ENCODE measurements at places on chromosomes 11 and 22. TPM values are rescaled to one million over a fixed set of nuclear protein-coding genes. Genes with fewer than 3 reads are reported as not detected.

DNA sequence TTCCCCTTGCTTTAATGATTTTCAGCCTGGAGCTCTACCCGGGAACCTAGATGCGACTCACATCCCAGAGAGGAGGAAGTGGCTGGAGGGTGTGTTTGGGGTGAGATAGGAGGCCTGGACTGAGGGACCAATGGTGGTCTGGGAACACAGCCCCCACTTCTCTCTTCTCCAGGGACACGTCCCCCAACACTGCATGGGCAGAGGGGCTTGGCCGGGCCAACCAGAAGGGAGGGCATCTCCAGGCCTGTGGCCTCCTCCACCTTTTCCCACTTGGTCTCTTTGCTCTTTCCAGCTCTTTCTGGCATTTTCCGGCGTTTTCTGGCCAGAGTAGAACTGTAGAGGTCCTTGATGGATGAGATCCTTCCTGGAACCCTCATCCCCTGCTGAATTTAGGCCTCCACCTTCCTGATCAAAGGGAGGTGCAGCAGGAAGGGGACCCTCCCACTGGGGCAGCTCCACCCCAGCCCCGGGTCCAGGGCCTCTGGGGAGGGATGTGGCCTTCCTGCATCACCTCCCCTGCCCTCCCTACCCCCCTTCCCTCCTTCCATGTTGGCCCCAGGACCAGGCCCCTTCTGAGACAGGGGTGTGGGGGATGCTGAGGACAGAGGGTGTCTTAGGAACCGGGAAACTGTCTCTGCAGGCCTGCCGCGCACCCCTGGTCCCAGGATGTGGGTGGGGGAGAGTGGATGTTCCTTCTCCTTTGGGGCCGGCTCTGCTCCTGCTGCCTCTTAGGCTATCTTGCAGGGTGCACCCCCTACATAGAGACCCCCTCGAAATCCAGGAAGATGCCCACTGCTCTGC, 24.4 kb downstream of the MRGPRG start:
- no peak for DNase-seq
- no peaks in the 10 kb centered on the region for H3K36me3 ChIP-seq
- H3K27ac ChIP-seq = no peak overlapping the region
- no peak overlapping the region for H3K4me3 ChIP-seq
- no peaks in the 10 kb centered on the region for H3K27me3 ChIP-seq

- no peak for DNase-seq
- no peak overlapping the region for H3K4me3 ChIP-seq
- no peaks in the 10 kb centered on the region for H3K36me3 ChIP-seq
- H3K27ac ChIP-seq = no peak overlapping the region
Observed at GRCh38 chr22:46878191-46878948, 115.9 kb downstream of the TBC1D22A start.

DNA sequence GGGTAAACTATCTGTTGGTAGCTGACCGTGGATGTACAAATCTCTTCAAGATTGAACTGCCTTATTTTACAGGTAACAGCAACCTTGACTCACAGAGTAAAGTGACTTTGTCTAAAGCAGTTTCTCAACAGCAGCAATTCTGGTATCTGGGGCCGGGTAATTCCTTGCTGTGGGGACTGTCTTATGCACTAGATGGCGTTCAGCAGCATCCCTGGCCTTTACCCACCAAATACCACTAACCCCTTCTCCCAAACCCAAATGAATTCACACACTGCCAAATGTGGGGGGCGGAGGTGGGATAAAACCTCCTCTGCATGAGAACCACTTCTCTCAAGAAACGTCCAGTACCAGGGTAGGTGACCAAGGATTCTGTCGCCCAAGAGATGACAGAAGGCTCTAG, 1.7 kb upstream of the INCENP start:
- no peak overlapping the region for H3K4me3 ChIP-seq
- no peak overlapping the region for H3K27ac ChIP-seq
- peaks cover 9% of the 10 kb centered on the region for H3K36me3 ChIP-seq
- no peaks in the 10 kb centered on the region for H3K27me3 ChIP-seq
- H3K4me1 ChIP-seq = peaks cover 18% of the 10 kb centered on the region

- no peak for DNase-seq
- H3K27me3 ChIP-seq = no peaks in the 10 kb centered on the region
- no peak overlapping the region for H3K27ac ChIP-seq
- H3K36me3 ChIP-seq = no peaks in the 10 kb centered on the region
- H3K4me3 ChIP-seq = no peak overlapping the region
Observed at GRCh38 chr11:96017856-96018255, 93.9 kb upstream of the MTMR2 start.

DNA sequence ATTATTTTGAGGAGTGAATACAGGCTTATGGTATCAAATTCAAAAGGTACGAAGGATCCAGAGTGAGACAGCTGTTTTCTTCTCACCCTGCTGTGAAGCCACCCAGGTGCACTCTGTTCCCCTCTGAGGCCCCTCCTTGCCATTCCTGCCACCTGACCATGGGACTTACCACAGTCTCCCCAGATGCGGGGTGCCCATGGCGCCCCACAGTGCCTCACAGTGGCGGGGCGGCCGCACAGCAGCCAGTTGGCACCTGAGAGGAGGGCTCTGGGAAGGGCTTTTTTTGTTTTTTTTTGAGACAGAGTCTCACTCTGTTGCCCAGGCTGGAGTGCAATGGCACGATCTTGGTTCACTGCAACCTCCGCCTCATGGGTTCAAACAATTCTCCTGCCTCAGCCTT, 151.7 kb downstream of the CEP164 start:
- DNase-seq = no peak
- no peaks in the 10 kb centered on the region for H3K4me1 ChIP-seq
- H3K27ac ChIP-seq = no peak overlapping the region
- H3K27me3 ChIP-seq = no peaks in the 10 kb centered on the region
- H3K4me3 ChIP-seq = no peak overlapping the region

- peaks cover 21% of the 10 kb centered on the region for H3K27me3 ChIP-seq
- H3K4me1 ChIP-seq = no peaks in the 10 kb centered on the region
- no peaks in the 10 kb centered on the region for H3K36me3 ChIP-seq
- no peak for DNase-seq
- H3K4me3 ChIP-seq = no peak overlapping the region
- no peak overlapping the region for H3K27ac ChIP-seq
Observed at GRCh38 chr11:93567401-93567895, 24.3 kb upstream of the SMCO4 start.

DNA sequence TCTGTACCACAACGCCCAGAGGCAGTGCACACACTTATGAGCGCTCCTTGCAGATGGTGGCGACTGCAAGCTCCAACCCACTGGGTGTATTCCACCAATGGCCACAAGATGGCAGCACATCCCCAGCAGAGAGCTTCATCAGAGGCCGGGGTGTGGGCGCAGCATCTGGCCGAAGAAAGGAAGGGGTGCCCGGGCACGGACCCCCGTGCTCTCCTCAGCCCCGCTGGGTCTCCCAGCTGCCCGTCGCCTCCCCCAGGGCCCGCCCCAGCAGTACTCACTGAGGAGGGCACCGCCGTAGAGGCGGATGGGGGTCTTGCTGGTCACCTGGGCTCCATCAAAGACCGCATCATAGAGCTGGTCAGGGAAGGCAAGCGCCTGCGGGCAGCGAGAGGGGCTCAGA, 14.2 kb downstream of the TP53I11 start:
- no peaks in the 10 kb centered on the region for H3K27me3 ChIP-seq
- peaks cover 24% of the 10 kb centered on the region for H3K4me1 ChIP-seq
- no peak overlapping the region for H3K27ac ChIP-seq
- peak; percentile 57 for DNase-seq
- H3K4me3 ChIP-seq = no peak overlapping the region

- H3K4me1 ChIP-seq = peaks cover 93% of the 10 kb centered on the region
- H3K27me3 ChIP-seq = no peaks in the 10 kb centered on the region
- peak overlapping the region; percentile 66 for H3K27ac ChIP-seq
- H3K4me3 ChIP-seq = no peak overlapping the region
- no peak for DNase-seq
Observed at GRCh38 chr11:86812981-86813380, 12.6 kb downstream of the PRSS23 start.

GRCh38 chr11:126313826-126314225, 10.0 kb downstream of the DCPS start:
- no peaks in the 10 kb centered on the region for H3K36me3 ChIP-seq
- H3K27ac ChIP-seq = no peak overlapping the region
- no peaks in the 10 kb centered on the region for H3K27me3 ChIP-seq
- no peak overlapping the region for H3K4me3 ChIP-seq
- no peak for DNase-seq

DNA sequence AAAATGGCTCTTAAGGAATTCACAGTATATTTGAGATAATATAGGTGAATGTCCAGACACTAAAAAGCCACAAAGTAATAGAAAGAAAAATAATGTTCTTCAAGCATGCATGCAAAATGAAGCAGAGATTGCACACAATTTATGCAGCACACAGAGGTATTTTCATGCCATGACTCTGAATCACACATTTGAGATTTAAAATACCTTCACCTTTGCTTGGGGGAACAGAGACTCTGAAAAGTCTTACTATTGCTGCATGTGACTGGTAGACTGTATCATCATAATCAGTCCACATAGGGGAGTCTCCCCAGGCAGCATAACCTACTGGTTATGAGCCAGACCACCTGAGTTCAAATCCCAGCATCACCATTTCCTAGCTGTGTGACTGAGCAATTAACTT, 96.2 kb downstream of the RCN1 start:
- DNase-seq = no peak
- H3K27ac ChIP-seq = no peak overlapping the region
- no peaks in the 10 kb centered on the region for H3K36me3 ChIP-seq
- peaks cover 22% of the 10 kb centered on the region for H3K27me3 ChIP-seq

DNA sequence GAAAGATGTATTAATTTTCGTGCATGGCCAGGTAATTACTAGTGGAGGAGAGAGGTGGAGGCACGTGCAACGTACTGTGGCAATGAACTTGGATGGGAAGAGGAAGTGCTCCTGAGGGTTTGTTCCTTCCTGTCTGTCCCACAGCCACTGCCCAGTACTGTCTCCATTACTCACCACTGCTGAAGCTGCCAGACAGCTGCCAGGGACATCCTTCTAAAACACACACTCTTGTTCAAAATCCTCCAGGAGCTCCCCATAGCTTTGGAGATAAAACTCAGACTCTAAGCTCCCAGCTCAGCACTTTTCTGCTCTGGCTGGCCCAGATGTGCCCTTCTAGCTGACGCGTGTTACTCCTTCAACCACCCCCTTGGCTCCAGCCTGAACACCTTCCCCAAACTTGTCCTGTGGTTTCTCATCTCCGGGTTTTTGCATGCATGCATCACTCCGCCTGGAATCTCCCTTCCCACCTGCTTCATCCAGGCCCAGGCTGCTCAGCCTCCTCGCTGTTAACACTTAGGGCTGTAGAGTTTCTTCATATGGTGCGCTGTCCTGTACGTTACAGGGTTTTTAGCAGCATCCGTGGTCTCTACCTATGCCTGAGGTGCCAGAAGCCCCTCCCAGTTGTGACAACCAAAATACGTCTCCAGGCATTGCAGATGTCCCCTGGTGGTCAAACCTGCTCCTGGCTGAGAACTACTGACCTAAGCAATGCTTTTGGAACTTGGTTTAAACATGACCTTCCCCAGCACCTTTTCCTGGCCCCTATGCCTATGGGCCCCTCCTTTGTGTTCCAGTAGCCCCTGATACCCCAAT, 69.5 kb downstream of the C11orf91 start:
- no peak for DNase-seq
- no peak overlapping the region for H3K4me3 ChIP-seq
- H3K4me1 ChIP-seq = 0 out of 2 replicates have a peak, but pooled peaks cover 3% of the 10 kb centered on the region
- H3K27me3 ChIP-seq = no peaks in the 10 kb centered on the region

- no peak for DNase-seq
- H3K36me3 ChIP-seq = no peaks in the 10 kb centered on the region
- no peaks in the 10 kb centered on the region for H3K4me1 ChIP-seq
- peak within 1 kb of the TSS; percentile 23 for H3K4me3 ChIP-seq
- H3K27me3 ChIP-seq = peaks cover 2% of the 10 kb centered on the region
Observed at GRCh38 chr11:114295676-114296604, at the start of gene NNMT. NNMT (plus strand) TSS chr11:114296399; CDS start chr11:114296557, 158 bp downstream.

- H3K27me3 ChIP-seq = no peaks in the 10 kb centered on the region
- peaks cover 2% of the 10 kb centered on the region for H3K36me3 ChIP-seq
- H3K4me3 ChIP-seq = no peak overlapping the region
- no peaks in the 10 kb centered on the region for H3K4me1 ChIP-seq
- no peak for DNase-seq
Observed at GRCh38 chr22:24358105-24358836, 69.1 kb upstream of the ADORA2A start.

DNA sequence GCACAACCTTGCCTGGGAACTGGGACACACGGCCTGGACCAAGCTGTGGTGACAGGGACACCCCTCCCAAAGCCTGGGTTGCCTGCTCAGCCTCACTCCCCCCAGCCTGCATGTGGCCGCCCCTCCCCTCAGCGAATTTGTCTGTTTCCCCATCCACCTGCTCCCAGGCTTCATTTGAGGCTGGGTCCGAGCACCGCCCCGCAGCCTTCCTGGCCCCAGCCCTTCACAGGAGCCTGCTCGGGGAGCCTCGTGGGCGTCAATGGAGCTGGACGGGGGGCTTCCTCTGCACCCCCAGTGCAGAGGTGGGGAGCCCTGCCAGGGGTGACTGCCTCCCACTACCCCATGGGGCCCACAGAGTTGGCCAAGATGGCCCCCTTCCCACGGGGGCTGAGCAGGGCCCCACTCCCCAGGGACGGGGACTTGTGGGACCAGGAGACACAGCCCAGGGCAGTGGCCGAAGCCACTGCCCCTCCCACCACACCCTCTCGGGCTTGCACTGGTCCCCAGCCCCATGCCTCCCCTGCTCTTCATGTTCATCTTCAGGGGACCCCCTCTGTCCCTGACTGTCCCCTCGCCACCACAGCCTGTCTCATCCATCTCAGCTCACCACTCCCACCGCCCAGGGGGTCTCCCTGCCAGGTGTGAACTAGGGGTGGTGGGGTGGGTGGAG, 91.7 kb downstream of the WNT7B start:
- no peaks in the 10 kb centered on the region for H3K27me3 ChIP-seq
- no peak for DNase-seq
- no peak overlapping the region for H3K27ac ChIP-seq
- H3K4me1 ChIP-seq = no peaks in the 10 kb centered on the region
- H3K36me3 ChIP-seq = no peaks in the 10 kb centered on the region

- peak overlapping the region; percentile 90 for H3K4me3 ChIP-seq
- H3K27ac ChIP-seq = peak overlapping the region; percentile 97
- H3K4me1 ChIP-seq = peaks cover 17% of the 10 kb centered on the region
- DNase-seq = no peak
- H3K27me3 ChIP-seq = no peaks in the 10 kb centered on the region
Observed at GRCh38 chr11:47249378-47249715, 733 bp upstream of the ACP2 start.

DNA sequence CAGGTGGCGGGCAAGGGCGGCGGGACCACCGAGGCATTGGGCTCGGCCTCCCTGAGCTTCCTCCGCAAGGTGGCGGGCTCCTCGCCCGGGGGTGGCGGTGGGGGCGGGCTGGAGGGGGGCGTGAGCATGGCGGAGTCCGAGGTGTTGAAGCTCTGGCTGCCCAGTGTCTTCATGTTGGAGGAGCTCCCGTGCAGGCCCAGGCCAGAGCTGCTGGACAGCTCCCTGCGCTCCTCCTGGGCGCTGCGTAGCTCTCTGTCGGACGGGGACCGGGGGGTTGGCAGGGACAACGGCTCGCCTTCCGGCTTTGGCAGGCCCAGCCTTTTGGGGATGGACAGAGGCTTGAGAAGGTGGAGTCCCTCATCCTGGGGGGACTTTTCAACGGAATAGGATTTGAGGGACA, 43.9 kb upstream of the BID start:
- DNase-seq = no peak
- H3K4me1 ChIP-seq = no peaks in the 10 kb centered on the region
- H3K27ac ChIP-seq = no peak overlapping the region

Gene SLC22A12
- total RNA-seq = not detected

Gene PYGM
- 0.39 TPM for total RNA-seq

Gene C22orf23
- total RNA-seq = 0.49 TPM

Gene CYTH4
- 1.3 TPM for total RNA-seq

Gene VWCE
- total RNA-seq = 0.51 TPM

Gene NR1H3
- 17.2 TPM for total RNA-seq

Gene COPB1
- 123 TPM for total RNA-seq

Gene ZP1
- total RNA-seq = not detected
